ENCODE measurements at places on chromosomes 1 and 21.
A peak's percentile ranks its signal among the peaks of the same experiment; 100 is the strongest.

DNA sequence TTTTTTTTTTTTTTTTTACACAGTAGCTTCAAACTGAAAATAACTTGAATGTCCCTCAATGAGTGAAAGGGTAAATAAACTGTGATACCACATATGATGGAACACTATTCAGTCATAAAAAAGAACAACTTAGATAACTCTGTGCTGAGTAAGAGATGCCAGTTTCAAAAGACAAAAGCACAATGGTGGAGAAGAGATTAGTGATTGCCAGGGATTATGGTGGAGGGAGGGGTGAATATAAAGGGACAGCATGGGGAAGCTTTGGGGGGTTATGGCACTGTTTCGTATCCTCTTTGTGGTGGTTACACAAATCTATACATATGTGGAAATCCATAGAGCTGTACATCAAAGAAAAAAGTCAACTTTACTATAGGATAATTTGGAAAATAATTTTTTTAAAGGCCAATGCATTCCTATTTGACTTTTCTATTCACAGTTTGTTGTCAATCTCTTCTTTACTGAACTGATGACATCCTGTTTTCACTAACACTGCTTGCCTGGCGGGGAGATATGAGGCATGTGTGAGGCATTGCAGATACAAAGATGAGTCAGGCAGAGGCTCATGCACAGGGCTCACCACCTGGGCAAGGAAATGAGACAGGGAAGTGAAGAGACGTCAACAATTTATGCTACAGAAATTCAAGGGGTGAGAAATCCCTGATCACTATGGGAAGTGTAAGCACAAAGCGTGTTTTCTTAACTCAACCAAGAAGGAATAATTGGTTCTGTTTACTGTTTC is 302.7 kb downstream of the DUSP10 start:
- peak; percentile 83 for DNase-seq

DNA sequence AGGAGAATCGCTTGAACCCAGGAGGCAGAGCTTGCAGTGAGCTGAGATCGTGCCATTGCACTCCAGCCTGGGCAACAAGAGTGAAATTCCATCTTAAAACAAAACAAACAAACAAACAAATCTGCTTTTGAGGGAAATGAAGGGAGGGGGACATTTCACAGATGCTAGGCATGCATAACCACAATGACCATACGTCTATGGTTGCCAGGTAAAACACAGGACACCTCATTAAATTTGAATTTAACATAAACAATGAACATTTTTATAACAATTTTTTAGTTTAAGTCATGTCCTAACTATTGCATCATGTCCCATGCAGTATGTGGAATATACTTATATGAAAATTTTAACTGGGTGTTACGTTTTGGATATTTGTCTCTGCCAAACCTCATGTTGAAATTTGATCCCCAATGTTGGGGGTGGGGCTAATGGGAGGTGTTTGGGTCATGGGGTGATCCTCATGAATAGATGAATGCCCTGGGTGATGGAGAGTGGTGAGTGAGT is 31.0 kb upstream of the ZBTB18 start:
- DNase-seq: no peak

- DNase-seq: no peak
These were observed 43.4 kb downstream of the GNPAT start for GRCh38 chr1:231284441-231284840.

GRCh38 chr1:211825980-211826379 is 4.6 kb downstream of the LPGAT1 start:
- no peak for DNase-seq

DNA sequence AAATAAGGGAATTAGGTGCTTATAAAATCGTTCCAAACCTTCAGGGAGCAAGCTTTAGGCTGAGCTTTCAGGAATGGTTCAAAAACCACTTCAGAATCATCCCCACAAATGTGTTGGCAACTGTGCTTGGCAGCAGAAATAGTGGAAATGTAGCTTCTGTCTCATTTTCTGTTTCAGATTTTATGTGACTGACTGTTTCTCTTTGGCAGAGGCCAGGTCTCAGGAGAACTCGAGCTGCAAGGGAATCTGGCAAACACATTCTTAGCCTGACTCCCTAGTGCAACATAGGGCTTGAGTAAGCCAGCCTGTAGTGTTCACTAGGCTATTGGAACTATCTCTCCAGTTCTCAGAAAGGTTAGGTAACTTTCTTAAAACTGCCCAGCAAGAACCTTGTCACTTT is 128.6 kb downstream of the PLA2G4A start:
- DNase-seq: no peak

- DNase-seq: no peak
These were observed 31.6 kb downstream of the ZBTB8OS start for GRCh38 chr1:32618673-32619221.

DNA sequence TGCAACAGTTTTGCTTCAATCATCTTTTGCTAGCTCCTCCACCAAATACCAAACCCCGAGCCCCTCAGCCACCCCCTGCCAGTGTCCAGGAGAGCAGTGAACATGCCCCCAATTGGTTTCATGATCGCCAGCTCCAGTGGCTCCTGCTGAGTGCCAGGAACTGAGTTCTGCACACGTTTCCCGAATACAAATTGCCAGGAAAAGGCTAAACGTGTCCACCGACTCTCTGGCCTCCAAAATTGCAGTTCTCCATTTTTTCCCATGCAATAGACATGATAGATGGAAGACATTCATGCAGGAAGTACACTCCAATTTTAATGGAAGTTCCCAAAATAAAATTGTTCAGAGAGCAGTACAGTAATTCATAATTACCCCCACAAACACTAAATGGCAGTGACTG is 101.3 kb downstream of the SPSB1 start:
- no peak for DNase-seq

GRCh38 chr1:109412551-109412950 is 13.7 kb downstream of the PSMA5 start:
- no peak for DNase-seq

GRCh38 chr1:188463919-188464318 is 1635.2 kb downstream of the PLA2G4A start:
- no peak for DNase-seq

GRCh38 chr1:201329801-201330200 is 46.5 kb downstream of the PKP1 start:
- DNase-seq: no peak

GRCh38 chr1:33836911-33837310 is 27.0 kb upstream of the HMGB4 start:
- DNase-seq: no peak

DNA sequence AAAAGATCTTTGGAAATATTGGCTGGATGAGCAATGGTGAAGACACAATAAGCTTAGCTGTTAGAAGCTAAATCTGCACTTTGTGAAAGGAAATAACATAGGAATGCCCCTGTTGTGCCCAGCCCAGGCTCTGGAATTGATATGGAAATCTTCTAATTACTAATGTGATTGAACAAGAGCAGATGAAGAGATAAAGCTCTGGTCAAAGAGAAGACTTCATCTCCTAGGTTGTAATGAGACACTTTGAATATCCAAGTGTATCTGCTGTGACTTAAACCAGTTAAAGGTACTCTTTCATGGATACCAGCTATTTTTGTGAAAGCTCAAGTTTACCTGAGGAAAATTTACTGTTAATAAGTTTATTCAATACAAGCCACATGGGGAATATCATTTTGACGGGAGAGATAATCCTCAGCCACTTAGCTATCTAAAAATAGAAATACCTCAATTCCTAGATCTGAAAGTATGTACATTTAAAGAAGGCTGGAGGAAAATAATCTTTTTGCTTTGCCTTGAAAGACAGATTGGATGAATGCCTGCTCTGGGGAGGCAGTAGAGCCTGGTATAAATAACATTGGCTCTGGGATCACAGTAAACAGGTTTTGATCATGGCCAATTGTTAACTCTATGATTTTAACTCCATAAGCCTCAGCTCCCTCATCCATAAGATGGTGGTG is 494.0 kb upstream of the B3GALT2 start:
- DNase-seq: no peak

DNA sequence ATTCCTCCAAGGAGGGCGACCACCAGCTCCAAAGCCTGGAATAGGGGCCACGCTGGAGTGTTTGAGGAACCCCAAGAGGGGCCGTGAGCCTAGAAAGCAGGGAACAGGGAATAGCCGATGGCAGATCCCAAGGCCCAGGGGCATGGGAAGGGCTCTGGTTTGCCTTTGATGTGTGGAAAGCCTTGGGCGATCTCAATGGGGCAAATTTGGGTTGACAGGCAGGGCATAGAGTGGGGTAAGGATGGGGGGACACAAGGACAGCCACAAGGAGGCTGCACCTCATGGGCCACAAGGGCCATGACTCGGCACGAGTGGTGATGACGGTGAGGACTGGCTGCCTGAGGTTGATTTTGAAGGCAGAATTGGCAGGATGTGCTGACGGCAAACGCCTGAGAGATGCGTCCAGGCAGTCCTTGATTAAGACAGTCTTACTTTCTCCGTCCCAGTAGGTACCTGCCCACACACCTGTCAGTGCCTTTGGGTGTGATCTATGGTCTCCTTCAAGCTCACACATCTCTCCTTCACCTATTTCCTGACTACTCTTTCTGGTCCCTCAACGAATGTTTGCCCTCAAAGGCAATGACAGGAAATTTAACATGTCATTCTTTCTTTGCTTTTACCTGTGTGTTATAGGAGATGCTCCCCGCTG is 2.0 kb upstream of the TMPRSS3 start:
- no peak for DNase-seq

DNA sequence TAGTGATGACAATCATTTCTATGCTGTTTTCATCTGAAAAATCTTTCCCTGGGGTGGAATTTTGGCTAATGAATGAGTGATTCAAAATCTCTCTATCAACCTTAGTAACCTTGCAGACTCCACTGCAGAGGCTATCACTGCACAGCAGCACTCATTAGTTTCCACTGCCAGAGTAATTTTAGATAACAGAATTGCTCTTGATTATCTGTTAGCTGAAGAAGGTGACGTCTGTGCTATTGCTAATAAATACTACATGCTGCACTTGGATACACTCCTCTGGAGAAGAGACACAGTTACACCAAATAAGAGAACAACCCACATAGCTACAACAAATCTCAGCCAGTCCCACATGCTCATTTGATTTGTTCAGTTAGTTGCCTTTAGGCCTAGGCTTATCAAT is 1348.4 kb downstream of the NCAM2 start:
- no peak for DNase-seq

- no peak for DNase-seq
These were observed 131.4 kb downstream of the ST6GALNAC5 start for GRCh38 chr1:76998582-76999223.

DNA sequence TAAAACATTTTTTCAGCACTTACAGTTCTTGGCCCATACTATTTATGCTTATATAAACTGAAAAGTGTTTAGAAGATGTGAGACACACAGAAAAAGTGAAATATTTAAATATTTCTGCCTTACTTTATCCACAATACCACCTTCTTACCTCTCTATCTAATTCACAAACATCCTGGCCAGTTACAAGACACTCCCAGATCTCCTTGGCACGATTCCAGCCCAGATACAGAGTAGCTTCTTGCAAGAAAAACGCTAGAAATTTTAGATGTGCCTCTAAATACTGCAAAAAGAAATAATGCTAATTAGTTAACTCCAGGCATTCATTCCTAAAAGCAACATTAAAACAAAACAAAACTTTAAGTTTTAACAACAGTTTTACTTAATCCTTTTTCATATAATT is 68.4 kb downstream of the USP24 start:
- no peak for DNase-seq

GRCh38 chr1:17776426-17776825 is 21.3 kb downstream of the ACTL8 start:
- no peak for DNase-seq

GRCh38 chr1:37795340-37796125 is 1.9 kb downstream of the MANEAL start:
- no peak for DNase-seq

GRCh38 chr1:187894349-187894748 is 1065.6 kb downstream of the PLA2G4A start:
- no peak for DNase-seq

DNA sequence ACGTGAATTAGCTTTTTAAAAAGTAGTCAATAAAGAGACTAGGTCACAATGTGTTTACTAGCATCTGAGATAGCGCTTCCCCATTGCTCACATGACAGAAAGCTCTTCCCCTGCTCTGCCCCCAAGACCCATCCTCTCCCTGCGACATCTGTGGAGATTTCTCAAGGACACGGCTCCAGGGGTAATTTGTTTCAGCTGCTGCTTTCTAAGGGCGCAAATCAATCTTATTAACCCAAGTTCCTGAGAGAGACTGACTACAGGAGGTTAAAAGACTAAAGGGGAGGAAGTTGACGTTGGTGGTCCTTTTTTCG is at the start of gene MYOCOS:
Gene MYOCOS (plus strand): TSS at position 92 of the 311 bp plus-strand sequence. CDS start 1,641 bp downstream, outside the sequence.
- DNase-seq: no peak

DNA sequence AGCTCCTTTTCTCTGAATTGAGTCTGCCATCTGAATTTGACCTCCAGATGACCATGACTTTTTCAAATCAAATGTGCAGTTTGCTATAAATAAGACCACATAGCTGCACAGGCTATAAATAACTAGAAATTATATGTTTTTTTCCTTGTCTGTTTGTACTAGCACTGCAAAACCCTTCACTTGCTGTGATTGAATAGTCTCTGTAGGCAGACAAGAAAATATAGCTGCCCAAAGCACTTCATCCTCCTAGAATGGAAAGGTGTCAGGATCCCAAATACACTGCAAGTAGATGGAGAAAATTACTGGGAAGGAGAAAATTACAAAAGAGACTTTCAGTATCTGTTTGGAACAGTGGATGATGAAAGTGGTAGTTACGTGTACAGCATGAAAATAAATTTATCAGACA is 175.8 kb downstream of the APP start:
- DNase-seq: no peak

DNA sequence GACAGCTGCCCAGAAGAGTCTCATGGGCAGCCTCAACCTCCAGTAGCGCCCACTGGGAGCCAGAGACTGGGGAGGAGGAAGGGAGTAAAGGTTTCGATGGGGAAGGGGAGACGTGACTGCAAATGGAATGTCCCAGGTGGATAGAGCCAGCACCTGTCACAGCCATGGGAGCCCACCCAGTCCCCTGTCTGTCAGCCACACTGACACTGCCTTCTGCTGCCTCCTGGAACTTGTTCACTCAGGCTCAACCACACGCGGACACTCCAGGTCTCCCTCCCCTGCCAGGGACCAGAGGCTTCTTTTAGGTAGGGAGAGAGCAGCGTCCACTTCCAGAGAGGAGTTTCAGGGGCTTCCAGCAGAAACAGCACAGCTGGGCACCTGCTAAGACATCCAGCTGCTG is 346.3 kb downstream of the NPHP4 start:
- DNase-seq: no peak

DNA sequence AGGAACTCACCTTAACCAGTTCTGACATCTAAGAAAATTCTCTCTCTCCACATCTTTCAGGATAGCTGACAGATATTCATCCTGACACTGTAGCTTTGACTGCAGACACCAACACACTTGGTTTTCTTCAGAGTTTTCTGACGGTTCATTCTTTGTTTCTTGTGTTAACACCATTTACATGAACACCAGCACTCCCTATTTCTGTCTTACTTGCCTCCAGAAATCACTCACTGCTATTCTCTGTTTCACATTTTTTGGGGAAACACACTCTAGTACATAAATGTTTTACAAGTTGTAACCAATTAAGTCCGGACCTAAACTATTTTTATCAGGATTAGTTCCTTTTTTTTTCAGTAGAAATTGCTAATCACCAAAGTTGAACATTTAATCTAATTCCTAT is 15.4 kb downstream of the FLVCR1 start:
- DNase-seq: no peak
